ENCODE measurements at places on chromosomes 2 and 18.

DNA sequence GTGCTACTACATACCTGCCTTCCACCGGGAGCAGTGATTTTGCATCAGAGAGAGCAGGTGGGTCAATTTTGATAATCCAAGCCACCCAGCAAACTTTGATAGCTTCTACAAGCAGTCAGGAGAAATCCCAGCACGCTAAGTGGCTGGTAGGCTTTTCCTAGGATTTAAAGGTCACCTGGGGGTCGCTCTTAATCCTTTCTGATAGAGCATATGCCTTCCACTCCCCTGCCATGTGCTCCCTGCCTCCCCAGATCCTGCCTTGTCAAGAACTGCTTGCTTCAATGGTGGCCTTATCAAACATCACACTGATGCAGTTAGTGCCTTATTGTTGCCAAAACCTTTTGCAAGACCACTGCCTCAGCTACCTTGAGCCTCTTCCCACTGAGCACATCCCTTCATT is 462.3 kb upstream of the MEX3C start:
- no peak for DNase-seq

DNA sequence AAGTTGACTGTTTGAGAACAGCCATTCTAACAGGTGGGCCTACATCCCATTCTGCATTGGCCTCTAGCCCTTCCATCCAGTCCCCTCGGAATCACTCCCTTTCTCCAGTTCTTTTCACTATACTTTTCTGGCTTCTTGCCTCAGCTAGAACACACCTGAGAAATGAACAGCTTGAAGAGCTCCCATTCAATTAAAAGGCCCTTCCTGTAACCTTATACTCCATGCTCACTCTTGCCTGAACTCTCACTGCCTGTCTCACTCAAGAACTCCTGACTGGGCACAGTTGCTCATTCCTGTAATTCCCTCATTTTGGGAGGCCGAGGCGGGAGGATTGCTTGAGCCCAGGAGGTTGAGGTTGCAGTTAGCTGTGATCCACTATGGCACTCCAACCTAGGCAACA is 23.6 kb downstream of the CHRNA1 start:
- DNase-seq = no peak

DNA sequence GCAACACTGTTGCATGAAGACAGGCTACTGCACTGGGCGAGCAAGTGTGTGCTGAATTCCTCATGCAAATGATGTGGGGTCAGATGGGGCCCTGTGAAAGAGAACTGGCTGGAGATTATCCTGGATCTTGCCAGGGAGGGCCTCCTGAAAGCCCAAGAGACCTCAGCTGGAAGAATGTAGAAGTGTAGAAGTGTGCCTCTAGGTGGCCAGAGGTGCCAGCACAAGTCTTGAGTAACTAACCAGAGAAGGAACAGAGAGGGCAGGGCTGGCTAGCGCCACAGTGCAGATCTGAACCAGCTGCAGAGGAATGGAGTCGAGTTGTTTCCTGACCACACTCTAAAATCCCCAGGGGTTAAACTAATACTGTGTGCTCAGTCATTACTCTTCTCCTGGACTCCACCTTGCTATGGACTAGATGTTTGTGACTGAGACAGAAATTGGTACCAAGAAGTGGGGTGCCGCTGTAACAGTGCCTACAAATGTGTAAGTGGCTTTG is 399.3 kb downstream of the LRATD1 start:
- DNase-seq = no peak

- DNase-seq = no peak
Observed at GRCh38 chr18:24219561-24220317, 80.9 kb downstream of the CABYR start.

GRCh38 chr18:31920277-31920676 is 22.7 kb downstream of the TRAPPC8 start:
- DNase-seq = no peak

- DNase-seq = no peak
Observed at GRCh38 chr2:223800908-223801307, 36.5 kb downstream of the AP1S3 start.

- DNase-seq = no peak
Observed at GRCh38 chr2:51208521-51208920, 176.6 kb upstream of the NRXN1 start.

DNA sequence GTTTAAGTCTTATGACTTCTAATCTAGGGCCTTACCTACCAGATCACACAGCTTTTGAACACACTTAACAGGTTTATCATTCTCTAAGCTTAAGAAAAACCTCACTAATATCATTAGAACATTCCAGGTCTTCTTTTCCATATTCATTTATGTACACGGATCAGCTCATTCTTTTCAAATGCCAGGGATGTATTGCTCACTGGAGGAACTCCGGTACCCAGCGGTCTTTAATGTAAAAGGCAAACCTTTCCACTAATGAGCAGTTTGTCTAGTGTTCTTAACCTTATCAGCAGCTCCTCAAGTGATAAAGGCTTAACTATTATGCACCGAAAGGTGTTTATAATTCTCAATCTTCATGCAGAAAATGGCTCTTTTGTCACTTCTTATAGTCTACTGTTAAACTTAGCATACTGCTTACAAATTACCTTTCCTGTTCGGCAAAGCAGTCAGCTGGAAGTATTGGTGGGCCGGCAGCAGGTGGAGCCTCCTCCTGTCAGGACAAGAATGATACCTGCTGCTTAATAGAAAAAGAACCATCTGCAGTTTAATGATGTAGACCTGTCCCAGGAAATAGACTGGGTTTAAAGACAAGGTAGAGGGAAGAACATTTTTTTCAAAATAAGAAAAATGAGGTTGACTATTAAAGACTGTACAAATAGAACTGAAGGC is 142.7 kb downstream of the FIGN start:
- no peak for DNase-seq

GRCh38 chr2:204325468-204325867 is 219.8 kb upstream of the PARD3B start:
- peak; percentile 16 for DNase-seq

- DNase-seq = no peak
Observed at GRCh38 chr2:174051741-174052583, 86.8 kb upstream of the SP3 start.

GRCh38 chr2:43950383-43951008 is 45.3 kb downstream of the LRPPRC start:
- DNase-seq = no peak

- no peak for DNase-seq
Observed at GRCh38 chr2:56624181-56624580, 440.4 kb downstream of the CCDC85A start.

DNA sequence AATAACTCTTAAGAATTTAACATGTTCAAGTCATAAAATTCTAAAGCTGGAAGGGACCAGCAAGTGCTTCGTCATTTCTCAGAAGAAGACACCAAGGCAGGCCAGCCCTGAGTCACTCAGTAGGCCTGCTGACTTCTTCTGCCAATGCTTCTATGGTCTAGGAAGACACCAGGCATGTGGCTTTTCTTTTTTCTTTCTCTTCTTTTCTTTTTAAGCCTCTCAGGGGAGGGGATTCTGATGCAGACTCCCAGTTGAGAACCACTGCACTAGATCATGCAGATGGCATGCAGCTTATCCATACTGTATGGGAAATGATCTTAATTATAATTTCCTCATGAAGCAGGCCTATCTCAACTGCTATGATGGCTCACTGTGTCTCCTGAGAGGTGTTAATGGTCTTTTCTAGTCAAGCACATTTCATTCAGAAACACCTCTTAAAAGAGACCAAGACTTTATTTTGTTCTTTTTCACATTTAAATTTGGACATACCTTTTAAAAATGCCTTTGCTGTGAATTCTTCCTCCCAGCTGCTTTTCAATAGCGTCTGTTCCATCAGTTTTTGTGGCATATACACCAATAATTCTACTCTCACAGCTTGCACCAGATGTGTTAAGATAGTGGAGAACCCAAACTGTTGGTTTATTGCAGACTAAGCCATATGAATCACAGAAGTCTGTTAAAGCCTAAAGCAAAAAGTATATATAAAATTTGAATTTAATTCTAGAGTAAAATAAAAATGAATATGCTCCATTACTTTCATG is 11.3 kb downstream of the KCTD18 start:
- no peak for DNase-seq

DNA sequence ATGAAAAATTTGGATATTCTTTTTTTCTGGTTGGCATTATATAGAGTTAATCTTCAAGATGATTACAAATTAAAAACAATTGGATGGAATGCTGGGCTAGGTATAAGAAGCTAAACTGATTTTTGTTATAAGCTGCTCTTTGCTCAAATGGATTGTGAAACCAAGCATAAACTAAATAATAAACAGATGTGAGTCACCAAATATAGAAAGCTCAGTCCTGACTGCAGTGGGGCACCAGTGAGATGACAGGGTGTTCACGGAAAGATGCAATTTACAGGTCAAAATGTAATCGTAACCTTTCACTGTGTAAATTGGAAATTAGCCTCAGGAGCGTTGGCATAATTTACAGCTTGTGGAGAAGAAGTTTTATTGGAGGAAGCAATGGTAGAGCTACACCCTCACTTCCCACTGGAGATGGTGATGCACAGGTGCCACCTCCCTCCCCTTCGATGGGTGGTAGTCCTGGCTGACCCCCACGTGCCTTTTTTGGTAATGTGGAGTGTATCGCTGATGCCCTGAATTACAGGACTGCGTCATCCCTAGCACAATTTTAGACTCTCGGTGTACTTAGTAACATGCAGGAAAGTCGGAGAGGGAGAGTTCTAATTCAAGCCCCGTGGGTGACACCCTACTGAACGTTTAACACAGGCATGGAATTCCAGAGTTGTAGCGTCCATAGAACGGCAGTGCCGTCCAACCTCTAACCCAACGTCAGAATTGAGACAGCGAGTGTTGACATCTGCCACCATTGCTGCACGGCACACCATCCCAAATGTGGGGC is 73.9 kb upstream of the NFATC1 start:
- no peak for DNase-seq

GRCh38 chr2:160345071-160345764 is 145.1 kb upstream of the ITGB6 start:
- no peak for DNase-seq

GRCh38 chr18:56089612-56090258 is 501.7 kb upstream of the TCF4 start:
- DNase-seq = no peak

All from activated naive CD4-positive, alpha-beta T cell (primary cell).